Heart left ventricle (tissue), 16 donors: ENCODE measurements at places on chromosomes 6 and 20. TPM values are rescaled to one million over a fixed set of nuclear protein-coding genes. Genes with fewer than 3 reads are reported as not detected.

- H3K4me1 ChIP-seq, result peaks cover 75% of the 10 kb centered on the region
- no peak overlapping the region for H3K4me3 ChIP-seq
- DNase-seq, result no peak
- peak overlapping the region; percentile 71 for H3K27ac ChIP-seq
- no peaks in the 10 kb centered on the region for H3K27me3 ChIP-seq
Observed at GRCh38 chr6:158028876-158029275, 47.2 kb downstream of the SYNJ2 start.

GRCh38 chr6:72724545-72724944, 102.7 kb downstream of the KCNQ5 start:
- no peaks in the 10 kb centered on the region for H3K4me1 ChIP-seq
- H3K27me3 ChIP-seq, result no peaks in the 10 kb centered on the region
- DNase-seq, result no peak
- H3K27ac ChIP-seq, result no peak overlapping the region
- H3K36me3 ChIP-seq, result no peaks in the 10 kb centered on the region

GRCh38 chr6:163263998-163264661, 150.4 kb upstream of the QKI start:
- peaks cover 24% of the 10 kb centered on the region for H3K4me1 ChIP-seq
- H3K27me3 ChIP-seq, result no peaks in the 10 kb centered on the region
- peak; percentile 70 for DNase-seq
- no peak overlapping the region for H3K4me3 ChIP-seq
- no peak overlapping the region for H3K27ac ChIP-seq

DNA sequence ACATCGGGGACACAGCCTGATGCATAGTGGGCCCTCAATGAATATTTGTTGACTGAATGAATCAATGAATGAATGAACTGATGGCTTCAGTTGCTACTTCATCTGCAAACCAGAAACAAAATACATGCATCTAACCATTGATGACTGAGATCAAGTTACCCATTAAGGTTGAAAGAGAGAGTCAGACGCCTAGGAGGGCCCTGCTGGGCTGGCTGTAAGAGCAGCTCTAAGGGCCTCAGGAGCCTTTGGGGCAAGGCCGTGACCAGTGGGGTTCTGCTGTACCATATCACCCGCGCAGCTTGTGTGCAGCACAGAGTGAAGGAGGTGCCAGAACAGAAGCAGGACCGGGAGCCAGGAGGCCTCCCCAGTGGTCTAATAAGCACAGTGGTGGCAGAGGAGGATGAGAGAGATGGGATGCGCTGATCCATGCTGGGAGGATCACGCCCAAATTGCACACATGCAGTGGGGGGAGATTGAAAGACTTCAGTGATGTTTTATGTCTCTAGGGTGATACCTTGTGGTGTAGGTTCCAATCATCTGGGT, 96.1 kb upstream of the KCNG1 start:
- peaks cover 34% of the 10 kb centered on the region for H3K27me3 ChIP-seq
- no peaks in the 10 kb centered on the region for H3K36me3 ChIP-seq
- no peak overlapping the region for H3K27ac ChIP-seq
- H3K4me1 ChIP-seq, result no peaks in the 10 kb centered on the region
- no peak for DNase-seq

MKKS gene
- total RNA-seq, result 13.9 TPM

DNA sequence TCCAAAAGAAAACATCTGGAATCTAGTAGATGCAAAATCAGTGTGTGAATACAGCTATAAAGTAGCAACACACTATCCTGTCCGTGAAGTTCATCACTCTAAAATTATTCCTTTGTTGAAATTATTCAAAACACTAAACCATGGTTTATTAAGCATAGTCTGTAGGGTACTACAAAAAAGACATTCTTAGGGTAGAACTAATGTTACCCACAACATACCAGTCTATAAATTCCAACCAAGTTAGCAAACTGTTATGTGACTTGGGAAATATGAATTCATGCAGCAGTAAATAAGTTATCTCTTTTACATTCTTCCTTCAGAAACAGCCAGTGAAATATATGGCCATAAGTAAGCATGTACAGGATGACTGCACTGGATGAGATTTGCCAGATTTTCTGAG, 580.3 kb upstream of the ADGRB3 start:
- H3K27ac ChIP-seq, result no peak overlapping the region
- no peak overlapping the region for H3K4me3 ChIP-seq
- DNase-seq, result no peak
- no peaks in the 10 kb centered on the region for H3K4me1 ChIP-seq
- no peaks in the 10 kb centered on the region for H3K36me3 ChIP-seq

GRCh38 chr20:4942331-4942730, 59.0 kb downstream of the SLC23A2 start:
- H3K4me1 ChIP-seq, result peaks cover 8% of the 10 kb centered on the region
- no peak for DNase-seq
- no peaks in the 10 kb centered on the region for H3K36me3 ChIP-seq
- H3K27me3 ChIP-seq, result no peaks in the 10 kb centered on the region

GRCh38 chr6:97645757-97646156, 362.7 kb upstream of the MMS22L start:
- no peak for DNase-seq
- H3K4me1 ChIP-seq, result no peaks in the 10 kb centered on the region
- no peaks in the 10 kb centered on the region for H3K27me3 ChIP-seq

DNA sequence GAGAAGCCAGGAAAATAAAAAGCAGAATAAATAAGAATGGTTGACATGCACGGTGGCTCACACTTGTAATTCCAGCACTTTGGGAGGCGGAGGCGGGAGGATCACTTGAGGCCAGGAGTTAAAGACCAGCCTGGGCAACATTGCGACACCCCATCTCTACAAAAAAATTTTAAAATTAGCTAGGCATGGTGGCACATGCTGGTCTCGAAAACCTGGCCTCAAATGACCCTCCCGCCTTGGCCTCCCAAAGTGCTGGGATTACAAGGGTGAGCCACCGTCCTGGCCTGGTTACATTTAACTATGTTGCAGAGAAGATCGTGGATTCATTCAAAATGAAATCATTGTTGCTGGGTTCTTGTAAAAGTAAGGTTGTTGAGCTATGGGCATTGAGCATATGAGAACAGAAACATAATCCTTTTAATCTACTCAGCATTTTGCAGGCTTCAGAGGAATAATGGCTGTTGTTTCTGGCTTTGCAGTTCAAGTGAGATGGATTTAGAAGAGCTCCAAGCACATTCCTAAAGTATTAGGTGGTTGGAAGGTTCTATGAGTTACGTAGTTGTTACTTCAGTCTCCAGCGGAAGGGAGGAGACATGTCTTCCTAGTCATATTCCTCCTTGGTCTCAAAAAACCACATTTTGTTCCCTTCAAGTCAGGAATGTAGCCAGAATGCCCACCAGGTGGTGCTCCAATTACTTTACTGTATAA, 45.6 kb upstream of the RAB23 start:
- no peaks in the 10 kb centered on the region for H3K27me3 ChIP-seq
- no peak overlapping the region for H3K4me3 ChIP-seq
- no peaks in the 10 kb centered on the region for H3K36me3 ChIP-seq

RAET1L gene
- not detected for total RNA-seq

PROKR2 gene
- total RNA-seq, result not detected

FOXA2 gene
- not detected for total RNA-seq

ARMC2 gene
- 16.5 TPM for total RNA-seq

DNA sequence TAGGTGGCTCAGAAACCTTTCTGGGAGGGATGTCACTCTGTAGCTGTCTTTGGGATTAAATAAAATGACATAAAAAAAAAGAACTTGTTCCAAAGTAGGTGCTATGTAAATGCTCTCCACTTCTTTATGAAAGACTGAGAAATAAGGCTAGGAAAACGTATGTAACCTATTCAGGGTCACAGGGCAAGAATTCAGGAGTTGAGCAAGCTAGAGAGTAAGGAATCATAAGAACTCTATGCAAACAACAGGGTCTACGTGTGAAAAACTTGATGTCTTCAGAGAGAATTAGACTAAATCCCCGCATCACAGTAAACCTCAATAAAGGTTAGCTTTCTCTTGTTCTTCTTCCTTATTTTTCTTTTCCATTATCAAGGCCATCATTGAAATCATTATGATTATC, 59.2 kb downstream of the LAMA4 start:
- H3K4me3 ChIP-seq, result no peak overlapping the region
- H3K36me3 ChIP-seq, result no peaks in the 10 kb centered on the region
- no peak overlapping the region for H3K27ac ChIP-seq

KIAA1755 gene
- total RNA-seq, result 6.7 TPM
